AG09309 (cell line): ENCODE measurements at places on chromosomes 7 and 10.

DNA sequence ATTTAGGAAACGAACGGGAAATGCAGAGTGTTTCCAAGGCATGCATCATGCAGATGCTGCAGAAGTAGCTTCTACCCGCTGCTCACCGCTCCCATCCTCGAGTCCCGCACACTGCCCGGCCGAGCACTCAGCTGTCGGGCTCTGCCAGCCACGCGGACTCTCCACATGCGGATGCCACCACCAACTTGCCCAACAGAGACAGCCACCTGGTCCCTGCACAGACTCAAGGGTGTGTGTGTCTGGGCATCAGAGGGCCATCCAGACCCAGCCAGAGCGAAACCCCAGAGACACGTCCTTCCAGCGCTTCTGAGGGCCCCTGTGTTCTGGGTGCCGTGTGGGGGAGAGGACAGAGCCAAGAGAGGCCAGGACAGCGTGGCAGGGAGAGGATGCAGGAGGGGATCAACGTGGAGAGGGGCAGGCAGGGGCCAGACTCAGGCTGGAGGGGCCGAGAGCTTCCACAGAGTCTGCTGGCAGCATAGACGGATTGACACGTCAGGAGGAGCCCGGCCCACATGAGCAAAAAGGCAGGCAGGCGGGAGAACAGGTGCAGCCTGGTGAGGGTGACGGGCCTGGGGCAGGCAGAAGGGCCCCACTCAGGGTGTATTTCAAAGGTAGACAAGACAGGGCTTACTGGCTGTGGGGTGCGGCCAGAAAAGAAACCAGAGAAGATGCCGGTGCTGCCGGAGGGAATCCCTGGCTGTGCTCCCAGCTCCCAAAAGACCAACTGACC is 18.3 kb downstream of the GPER1 start:
- no peak for DNase-seq

DNA sequence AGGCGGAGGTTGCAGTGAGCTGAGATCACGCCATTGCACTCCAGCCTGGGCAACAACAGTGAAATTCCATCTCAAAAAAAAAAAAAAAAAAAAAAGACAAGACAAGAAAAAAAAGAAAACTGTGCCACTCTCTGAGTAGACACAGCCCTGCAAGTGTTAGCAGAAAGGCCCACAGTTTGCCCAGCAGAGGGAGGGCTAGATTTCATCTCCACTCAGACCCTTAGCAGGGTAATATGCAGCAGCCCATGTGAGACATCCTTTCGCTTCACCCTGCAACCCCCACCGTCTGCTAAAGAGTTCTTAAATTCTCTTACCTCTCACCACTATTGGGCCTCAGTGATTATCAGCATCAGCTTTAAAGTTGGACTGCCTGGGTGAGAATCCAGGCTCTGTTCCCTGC is 38.2 kb downstream of the CTNNA3 start:
- DNase-seq, result no peak

DNA sequence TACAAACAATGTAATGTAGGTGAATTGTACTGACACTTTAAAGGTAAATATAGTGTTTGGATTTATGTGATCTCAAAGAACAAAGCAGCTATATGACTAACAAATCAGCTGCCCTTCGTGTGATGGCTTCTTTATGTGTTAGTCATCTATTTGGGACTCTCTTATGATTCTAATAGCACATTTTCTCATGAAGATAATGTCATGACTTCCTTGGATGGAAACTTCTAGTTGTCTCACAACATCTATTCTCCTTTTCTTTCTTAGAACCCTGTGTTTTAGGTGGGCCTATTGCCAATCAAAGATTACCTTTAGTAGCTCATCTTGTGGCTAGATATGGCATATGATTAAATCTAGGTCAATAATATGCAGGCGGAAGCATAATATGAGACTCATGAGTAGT is 45.0 kb downstream of the TMEM106B start:
- DNase-seq, result no peak

DNA sequence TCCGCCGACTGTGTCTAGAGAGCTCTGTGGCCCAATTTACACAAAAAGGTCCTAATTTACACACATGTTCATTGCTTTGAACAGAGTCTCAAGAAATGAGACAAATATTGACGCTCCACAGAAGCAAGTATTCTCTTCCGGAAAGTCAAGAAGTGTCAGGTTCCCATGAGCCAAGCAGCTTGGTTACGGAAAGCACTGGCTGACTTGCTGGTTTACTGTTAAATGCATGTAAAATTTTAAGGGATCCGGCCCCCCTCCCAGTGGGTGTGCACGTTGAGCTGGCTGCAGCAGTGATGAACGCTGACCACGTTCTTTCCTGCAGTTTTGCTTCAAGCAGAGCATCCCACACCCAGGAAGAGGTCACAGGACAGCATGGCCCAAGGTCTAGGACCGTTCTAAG is 76.8 kb downstream of the DIP2C start:
- DNase-seq, result no peak

DNA sequence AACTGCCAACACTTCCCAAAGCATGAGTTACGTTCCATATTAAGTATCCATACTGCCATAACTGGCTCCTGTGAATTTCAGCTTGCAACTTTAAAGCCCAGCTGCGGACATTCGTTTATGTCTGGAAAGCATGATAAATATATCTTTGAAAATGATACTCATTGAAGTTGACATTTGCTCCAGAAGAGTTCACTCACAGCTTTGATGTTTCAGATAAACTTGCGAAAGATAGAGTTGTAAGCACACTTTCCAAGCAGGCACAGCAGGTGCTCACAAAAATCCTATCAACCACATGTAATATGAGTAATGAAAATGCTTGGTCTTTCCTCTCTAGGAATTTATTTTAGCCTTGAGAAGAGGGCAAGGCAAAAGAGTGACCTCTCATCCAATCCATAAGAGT is 4.5 kb downstream of the CHCHD3 start:
- DNase-seq, result no peak

DNA sequence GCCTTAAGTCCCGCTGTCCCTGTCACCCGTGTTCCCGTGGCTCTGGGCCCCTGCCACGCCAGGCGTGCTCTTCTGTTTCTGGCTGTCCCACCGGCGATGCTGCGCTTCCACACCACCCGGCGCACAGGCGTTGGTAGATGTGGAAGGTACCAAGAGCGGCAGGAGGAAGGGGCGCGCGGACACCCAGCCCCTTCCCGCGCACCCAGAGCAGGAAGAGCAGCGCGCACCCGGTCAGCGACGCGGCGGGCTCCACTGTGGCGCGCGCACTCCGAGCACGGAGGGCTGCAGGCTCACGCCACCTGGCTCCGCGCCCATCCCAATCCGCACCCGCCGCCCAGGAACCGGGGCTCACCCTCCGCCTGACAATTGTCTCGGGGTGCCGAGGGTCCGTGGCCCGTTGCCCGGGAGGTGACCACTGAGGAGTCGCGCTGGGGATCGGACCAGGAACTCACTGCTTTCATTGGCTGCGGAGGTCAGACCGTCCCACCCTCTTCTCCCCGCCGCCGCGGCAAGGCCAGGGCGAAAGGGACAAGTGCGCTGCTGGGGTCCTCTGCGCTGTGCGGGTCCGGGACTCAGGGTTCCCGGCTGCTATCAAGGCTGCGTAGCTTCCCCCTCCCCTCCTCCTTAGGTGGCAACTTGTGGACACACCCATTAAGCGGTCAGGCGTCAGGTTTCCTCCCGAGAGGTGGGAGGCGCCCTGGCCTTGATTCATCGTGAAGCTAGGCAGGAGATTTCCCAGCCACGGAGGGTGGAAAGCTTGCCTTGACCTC is 121.6 kb upstream of the ZNF92 start:
- DNase-seq, result no peak

DNA sequence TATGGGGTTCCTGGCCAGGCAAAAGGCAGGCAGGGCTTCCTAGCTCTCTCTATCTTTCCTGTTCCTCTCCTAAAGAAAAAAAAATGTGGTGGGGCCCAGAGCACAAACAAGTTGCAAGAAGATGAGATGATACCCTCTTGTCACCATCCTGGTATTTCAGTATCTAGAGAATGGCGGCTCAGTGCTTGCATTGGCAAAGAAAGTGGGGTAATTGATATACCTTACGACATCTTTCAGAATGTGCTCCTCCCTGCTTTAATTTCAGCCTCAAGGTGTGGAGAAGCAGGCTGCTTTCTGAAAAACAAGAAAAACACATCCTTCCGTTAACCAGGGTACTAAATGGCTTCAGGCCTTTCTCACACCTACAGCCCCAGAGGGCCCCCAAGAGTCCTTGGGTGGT is 34.5 kb upstream of the CUX1 start:
- DNase-seq, result no peak

- peak; percentile 31 for DNase-seq
Observed at GRCh38 chr10:31697271-31698180, 231.1 kb downstream of the ARHGAP12 start.

DNA sequence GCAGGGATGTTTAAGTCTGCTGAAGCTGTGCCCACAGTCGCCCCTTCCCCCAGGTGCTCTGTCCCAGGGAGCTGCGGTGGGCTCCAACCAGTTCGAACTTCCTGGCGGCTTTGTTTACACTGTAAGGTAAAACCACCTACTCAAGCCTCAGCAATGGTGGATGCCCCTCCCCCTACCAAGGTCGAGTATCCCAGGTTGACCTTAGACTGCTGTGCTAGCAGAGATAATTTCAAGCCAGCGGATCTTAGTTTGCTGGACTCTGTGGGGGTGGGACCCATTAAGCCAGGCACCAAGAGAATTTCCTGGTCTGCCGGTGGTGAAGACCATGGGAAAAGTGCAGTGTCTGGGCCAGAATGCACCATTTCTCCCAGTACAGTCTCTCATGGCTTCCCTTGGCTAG is 56.0 kb downstream of the CCDC7 start:
- DNase-seq, result no peak

- no peak for DNase-seq
Observed at GRCh38 chr7:4612237-4612636, 69.9 kb upstream of the FOXK1 start.

DNA sequence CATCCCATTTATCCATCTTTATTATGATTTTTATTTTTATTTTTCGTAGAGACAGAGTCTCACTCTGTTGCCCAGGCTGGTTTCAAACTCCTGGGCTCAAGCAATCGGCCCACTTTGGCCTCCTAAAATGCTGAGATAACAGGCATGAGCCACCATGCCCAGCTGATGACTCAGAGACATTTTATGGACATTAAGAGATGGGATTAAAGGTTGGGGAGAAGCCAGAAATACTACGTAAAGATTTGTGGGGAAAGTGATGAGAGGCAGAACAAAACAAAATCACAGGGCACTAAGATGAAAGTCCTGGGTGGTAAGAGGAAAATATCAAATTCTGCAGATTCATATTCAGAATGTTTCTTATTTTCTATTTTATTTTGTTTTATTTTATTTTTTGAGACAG is 7.6 kb downstream of the WNT8B start:
- DNase-seq, result no peak

DNA sequence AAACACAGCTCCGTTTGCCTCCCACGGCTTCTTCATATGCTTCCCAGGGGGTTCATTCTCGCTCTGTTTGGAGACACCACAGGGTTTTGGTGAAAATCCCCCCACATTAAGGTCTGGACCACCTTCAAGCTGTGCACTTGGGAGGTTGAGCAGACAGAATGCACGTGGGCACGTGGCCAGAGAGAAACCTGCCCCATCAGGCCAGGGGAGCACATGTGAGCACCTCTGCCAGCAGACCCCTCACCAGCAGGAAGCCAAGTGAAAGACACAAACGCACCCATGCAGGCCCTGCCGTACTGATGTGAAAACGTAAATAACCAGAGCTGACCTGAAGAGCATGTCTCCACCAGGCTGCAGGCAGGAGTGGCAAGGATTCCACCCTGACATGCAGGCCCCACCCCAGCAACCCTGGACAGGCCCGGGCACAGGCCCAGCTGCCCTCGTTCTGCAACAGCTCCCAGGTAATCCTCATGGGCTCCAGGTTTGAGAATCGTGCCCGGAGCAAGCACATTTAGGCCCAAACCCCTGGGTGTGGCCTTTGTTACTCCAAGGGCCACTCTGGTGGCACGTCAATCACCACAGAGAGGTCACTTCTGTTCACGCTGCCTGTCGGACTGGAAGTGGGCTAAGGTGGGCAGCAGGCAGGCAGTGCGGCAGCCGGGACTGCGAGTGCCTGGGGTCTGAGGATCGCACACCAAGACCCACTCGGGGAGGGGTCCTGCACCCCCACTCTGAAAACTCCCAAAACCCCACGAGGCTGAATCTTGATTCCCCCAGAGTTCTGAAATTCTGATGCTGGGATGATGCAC is 184.4 kb downstream of the PTPRN2 start:
- DNase-seq, result no peak

DNA sequence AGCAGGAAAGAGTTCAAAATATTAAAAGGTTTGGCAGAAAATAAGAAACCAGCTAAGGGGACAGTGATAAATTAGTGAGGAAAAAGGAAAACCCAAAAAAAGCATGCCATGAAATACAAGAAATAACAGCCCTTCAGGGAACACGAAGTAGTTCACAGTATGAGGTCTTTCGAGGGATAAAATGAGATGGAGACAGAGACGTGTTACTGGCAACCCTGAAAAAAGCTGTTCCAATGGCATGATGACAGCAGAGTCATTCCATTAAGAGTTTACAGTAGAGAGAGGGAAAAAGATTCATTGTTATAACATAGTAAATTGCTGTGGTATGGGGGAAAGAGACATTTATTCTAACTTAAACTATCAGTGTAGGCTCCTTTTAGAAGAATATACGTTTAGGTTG is 391.2 kb downstream of the ANKRD7 start:
- no peak for DNase-seq

DNA sequence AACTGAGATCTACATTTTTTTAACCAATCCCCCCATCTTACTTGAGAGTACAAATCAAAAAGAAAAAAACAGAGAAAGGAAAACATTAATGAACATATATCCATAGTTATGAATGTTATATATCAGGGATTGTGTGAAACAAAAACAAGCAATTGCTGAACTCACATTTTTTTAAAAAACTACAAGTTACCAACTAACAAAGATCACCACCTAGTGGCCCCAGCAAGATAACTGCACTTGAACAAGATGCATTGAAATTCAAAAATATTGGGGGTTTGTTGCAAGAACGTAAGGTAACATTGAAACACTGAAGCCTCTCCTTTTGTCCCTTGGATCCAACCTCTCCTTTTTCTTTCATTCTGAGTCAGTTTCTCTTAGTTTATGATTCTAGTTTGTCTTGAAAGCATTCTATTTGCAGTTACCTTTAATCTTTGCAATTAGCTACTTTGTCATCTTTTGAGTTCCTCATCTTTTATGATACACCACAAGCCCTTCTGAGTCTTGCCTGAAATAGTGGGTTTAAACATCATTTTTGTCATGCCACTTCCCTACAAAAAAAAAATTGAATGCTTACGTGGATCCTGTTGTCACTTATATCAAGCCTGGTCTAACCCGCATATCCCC is 87.3 kb upstream of the TES start:
- peak; percentile 32 for DNase-seq
